ENCODE measurements at places on chromosomes 6 and 20.

GRCh38 chr6:157762636-157763035 is 60.4 kb upstream of the SNX9 start:
- no peak for DNase-seq

DNA sequence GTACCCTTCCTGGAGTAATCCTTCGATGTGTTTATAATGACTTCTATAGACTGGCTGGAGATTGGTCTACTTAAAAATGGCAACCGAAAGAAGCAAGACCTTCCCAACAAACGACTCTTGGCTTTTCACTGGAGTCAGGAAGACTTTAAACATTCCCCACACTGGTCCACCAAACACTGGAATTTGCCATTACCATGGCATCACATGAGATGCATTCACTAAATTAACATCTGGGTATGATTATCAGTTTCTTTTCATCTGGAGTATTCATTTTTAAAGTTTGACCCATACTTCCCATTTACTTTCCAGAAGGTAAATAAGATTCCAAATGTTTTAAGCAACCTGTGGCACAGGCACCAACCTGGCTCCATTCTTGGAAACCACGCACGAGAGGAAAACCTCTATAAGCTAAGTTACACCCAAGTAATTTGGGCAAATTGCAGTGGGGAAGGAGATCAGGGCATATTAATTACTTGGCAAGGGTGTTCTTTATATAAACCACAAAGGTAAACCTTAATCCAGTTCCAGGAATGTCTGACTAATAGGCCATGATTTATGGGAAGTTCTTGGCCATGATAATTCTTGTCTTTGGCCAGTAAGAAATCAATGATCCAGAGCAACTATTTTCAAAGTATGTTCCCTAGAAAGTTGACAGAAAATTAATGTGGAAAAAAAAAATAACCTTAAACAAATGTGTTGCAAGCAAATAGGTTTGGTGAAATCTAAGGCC is 190.0 kb upstream of the COL21A1 start:
- DNase-seq: no peak

- DNase-seq: no peak
Measured at GRCh38 chr6:96812077-96812703, 25.1 kb downstream of the GPR63 start.

DNA sequence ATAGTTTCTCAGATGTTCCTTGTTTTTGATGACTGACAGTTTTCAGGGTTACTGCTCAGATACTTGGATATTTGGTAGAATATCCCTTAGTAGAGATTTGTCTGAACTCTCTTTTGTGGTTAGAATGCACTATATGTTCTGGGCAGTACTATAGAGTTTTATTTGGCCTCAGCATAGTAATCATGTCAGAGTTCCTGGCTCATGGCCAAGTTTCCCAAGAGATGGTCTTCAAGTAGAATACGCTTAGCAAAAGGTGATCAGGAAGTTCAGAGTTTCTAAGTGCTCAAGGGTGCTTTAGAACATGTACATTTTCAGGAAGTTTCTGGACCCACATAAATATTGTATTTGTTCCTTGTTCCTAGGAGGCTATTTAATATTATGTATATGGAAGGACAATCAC is 1209.7 kb upstream of the GJE1 start:
- DNase-seq: no peak

DNA sequence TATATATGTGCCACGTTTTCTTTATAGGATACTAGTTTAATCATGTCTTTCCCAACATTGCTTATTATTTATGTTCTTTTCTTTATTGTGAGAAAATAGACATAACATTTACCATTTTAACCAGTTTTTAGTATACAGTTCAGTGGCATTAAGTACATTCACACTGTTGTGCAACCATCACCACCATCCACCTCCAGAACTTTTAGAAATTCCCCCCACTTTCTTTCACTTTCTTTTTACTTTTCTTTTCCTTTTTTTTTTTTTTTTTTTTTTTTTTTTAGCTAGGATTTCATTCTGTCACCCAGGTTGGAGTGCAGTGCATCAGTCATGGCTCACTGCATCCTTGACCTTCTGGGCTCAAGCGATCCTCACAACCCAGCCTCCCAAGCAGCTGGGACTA is 18.5 kb downstream of the RBCK1 start:
- DNase-seq: no peak

- no peak for DNase-seq
Measured at GRCh38 chr6:42459888-42460287, 8.2 kb upstream of the TRERF1 start.

- no peak for DNase-seq
Measured at GRCh38 chr6:44512868-44513741, 125.6 kb downstream of the CDC5L start.

- DNase-seq: no peak
Measured at GRCh38 chr6:169263374-169263773, 9.7 kb upstream of the THBS2 start.

Data from COR-L47 (cell line).